ENCODE measurements at places on chromosomes 12 and 14.

DNA sequence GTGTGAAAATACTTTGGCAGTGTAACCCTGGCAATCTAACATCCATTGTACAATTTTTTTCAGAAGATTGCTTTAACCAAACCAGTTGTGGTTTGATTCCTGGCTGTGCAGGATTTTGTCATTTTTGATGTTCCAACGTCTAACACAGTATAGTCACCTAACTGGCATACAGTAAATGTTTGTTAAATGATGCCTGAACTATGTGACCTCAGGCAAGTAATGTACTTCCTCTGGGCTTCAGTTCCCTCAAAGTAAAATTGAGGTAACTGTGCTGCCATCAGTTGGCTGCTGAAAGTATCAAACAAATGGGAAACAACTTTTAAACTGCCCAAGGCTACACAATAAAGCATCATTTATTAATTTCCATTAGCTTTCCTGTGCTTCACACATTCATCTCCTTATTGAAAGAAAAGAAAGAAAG is 4.3 kb downstream of the TM7SF3 start:
- no peak for DNase-seq

- no peak for DNase-seq
Measured at GRCh38 chr14:57479197-57479596, 14.5 kb downstream of the CCDC198 start.

DNA sequence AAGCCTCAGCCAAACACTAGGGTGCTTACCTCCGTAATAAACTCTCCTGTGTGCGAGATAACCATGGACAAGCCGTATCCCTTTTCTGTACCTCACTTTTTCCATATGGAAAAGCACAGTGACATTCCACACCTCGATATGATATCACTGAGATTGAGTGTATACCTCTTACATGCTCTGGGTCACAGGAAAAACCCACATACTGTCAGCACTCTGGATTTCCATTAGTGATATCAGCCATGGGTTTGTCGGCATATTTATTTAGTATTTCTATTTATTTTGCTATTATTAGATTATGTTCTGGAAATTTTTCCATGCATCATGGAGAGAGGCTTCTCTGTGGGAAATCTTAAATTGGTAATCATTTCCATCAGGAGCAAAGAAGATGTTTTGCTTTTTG is 28.0 kb upstream of the DAAM1 start:
- DNase-seq, result no peak

DNA sequence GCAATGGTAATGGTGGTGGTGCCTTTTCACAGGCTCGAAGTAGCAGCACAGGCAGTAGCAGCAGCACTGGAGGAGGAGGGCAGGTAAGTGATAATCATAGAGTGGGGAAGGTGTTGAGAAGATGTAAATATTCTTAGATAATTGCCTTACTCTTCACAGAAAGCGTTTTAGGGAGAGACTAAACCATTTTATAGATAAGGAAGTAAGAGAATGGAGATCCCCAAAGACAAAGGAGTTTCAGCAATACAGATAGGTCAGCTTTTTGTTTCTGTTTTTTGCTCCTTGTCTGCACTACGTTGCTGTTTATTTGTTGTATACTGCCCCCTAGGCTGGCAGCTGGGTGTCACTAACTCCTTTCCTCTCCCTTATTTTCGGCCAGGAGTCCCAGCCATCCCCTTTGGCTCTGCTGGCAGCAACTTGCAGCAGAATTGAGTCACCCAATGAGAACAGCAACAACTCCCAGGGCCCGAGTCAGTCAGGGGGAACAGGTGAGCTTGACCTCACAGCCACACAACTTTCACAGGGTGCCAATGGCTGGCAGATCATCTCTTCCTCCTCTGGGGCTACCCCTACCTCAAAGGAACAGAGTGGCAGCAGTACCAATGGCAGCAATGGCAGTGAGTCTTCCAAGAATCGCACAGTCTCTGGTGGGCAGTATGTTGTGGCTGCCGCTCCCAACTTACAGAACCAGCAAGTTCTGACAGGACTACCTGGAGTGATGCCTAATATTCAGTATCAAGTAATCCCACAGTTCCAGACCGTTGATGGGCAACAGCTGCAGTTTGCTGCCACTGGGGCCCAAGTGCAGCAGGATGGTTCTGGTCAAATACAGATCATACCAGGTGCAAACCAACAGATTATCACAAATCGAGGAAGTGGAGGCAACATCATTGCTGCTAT is 2.0 kb downstream of the SP1 start:
- no peak for DNase-seq

DNA sequence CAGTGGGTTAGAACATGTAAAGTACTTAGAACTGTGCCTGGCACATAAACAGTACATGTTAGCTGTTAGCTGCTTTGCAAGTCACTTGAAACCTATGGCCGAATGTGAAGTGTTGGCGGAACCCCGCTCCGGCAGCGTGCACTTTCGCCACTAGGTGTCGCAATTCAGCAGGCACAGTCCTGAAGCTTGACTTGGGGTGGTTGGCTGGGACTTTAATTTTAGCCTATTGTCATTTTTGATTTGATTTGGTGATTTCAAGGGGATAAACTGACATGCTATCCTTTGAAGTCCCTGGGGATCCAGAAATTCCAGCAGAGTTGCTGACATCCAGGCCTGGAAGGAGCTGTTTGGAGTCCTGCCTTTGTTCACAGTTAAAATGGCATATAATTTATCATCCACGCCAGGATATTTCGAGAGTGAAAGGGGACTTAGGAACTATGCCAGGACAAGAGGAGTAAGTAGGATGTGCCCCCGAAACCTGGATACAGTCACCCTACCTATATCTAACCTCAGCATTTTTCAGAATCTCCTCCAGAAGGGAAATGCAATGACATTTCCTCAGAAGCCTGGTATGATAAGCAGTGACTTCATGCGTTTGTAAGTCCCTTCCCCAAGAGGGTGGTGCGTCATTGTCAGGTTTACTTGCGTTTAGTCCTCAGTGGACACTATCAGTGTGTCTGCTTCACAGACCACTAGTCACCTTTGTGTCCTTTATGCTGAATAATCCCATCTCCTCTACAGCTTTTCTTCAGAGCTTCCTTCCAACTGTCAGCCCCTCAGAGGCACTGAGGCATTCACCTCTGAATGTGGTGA is 3.5 kb upstream of the TSPAN9 start:
- DNase-seq, result peak; percentile 61

GRCh38 chr14:105843444-105844046 is 317.2 kb downstream of the TMEM121 start:
- DNase-seq, result no peak

DNA sequence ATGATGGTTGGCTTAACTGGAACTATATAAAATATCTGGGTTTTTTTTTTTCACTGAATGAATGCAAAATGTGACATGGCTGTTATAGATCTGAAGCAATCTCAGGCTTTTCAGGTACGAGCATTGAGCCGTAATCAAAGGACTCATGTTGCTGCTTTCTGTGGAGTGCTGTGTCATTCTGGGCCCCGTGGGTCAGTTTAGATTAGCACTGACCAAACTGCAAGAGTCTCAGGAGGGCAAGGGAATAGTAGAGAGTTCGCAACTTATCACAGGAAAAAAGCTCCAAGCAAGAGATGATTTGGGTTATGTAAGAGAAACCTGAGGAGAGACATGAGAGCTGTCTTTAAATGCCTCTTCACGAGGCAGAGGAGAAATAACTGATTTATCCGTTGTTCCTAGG is 59.1 kb downstream of the UBR7 start:
- DNase-seq, result no peak

GRCh38 chr12:22196236-22196635 is 138.3 kb downstream of the ST8SIA1 start:
- no peak for DNase-seq

DNA sequence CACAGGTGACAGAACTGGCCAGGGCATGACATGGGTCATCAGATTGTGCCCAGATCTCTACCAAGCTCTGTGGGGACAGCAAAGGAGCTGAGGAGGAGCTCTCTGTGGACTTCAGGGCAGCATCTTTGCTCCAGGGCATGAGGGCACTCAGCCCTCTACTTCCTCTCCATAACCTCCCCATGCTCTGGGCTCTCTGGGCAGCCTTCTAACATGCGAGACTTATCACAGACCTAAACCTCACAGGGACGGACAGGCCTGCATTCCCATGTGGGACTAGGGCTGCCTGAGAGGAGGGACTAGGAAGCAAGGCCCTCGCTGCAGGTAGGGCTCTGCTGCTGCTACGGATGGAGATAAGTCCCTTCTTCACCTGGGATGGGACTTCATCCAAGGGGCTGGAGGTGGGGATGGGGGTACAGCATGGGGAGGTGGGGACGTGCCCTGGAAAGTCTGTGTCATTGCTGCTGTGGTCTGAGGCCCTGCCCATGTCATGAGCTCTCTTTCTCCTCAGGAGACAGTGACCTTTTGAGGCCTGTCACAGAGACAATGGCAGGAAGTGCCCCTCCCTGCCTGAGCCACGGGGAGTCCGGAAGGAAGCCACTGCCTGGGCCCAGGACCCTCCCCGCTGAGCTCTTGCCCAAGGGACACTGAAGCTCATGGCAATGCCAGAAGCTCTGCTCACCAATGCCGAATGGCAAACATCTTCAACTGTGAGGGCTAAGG is 44.1 kb downstream of the PITPNM2 start:
- peak; percentile 42 for DNase-seq

- no peak for DNase-seq
Measured at GRCh38 chr14:73660511-73660910, 15.7 kb downstream of the DNAL1 start.

- no peak for DNase-seq
Measured at GRCh38 chr12:115623764-115624334, 653.6 kb downstream of the MED13L start.

GRCh38 chr12:39112064-39112463 is 206.7 kb upstream of the CPNE8 start:
- no peak for DNase-seq

DNA sequence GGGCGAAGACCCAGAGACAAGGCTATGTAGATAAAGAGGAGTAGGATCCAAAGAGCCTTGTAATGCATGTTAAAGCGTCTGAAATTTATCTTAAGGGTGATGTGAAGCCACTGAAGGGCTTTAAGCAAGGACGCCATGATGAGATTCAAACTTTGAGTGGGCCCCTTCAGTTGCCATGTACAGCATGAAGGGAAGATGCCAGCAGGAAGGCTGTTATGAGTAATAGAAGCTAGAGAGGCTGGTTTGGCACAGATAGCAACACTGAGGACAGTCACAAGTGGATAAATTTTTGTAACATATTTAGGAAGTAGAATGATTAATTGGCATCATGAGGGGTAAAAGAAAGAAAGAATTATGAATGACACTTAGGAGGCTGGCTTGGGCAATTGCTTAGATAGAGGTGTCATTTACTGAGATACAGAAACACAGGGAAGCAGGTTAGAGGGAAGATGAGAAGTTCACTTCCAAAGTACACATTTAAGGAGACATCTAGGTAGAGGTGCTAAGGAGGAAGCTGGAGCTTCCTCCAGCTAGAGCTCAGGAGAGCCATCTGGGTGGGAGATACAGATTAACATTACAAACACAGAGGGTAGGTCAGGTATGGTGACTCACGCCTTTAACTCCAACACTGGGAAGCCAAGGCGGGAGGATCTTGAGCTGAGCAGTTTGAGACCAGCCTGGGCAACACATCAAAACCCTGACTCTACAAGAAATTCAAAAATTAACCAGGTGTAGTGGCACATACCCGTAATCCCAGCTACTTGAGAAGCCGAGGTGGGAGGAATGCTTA is 13.7 kb downstream of the ATG2B start:
- no peak for DNase-seq

GRCh38 chr12:66398931-66399910 is 96.9 kb downstream of the HELB start:
- no peak for DNase-seq

DNA sequence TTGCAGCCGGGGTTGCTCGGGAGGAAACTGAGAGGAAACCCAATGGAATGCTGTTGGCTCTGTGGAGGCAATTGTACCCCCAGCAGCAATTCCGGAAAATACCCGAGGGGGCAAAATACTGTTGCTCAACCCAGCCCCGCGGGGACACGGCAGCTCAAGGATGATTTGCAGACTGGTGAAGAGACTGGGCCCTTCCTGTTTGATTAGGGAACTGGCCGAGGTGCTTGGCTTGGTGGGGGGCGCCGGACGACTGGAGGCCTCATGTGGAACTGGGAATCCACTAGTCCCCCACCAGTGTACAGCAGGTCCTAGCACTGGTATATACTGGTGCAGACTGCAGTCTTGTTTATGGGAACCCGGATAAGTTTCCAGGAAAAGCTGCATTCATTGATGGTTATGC is 10.3 kb upstream of the RNASE12 start:
- DNase-seq, result no peak

DNA sequence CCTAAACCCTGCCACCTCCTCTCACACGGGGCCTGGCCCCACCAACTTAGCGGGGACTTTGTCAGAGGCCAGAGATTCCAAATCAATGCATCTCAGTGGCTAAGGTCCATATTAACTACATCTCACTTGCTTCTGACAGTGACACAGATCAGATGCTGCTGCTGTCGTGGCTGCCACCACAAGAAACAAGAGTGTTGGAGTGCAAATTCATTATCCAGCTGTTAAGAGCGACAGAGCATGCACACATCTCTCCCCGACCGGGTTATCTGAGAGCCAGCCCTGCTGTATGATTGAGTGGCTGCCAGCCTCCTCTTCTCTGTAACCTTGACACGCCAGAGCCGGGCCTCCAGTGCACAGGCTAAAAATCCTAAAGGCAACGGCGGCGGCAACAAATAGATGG is 40.2 kb downstream of the SPRING1 start:
- DNase-seq, result no peak

DNA sequence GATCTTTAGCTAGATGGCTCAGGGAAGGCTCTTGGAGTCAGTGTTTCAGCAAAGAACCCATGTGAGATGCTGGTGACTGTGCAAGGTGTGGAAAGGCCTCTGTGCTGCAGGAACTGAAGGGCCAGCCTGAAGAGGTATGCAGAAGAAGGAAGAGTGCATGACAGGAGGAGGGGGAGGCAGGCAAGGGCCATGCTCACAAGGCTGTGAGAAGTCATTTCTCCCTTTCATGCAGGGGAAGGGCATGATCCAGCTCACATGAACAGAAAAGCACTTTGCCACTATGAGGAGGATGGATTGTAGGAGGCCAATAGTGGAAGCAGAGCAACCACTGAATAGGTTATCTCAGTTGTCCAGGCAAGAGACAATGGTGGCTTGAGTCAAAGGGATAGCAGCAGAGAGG is 83.7 kb downstream of the SSPN start:
- no peak for DNase-seq

GRCh38 chr12:31591380-31591901 is 505 bp upstream of the DENND5B start:
- no peak for DNase-seq

- no peak for DNase-seq
Measured at GRCh38 chr12:31431721-31432240, 105.8 kb upstream of the SINHCAF start.

- no peak for DNase-seq
Measured at GRCh38 chr12:124568431-124569374, 1.3 kb upstream of the NCOR2 start.

DNA sequence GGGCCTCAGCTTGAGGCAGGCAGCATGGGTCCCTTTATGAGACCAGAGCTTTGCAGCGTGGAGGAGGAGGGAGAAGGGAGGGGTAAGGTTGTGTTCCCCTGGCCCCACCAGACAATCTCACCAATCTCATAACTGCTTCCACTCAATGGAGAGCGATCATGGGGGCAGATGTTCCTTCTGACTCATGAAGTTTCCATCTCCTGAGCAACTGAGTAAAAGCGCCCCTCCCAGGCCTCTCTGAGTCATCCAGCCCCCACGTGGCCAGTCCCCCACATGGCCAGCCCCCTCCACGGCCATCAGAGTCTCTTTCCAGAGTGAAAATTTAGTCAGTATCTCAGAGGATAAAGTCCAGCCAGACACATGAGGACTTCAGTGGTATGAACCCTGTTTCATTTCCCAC is 39.2 kb upstream of the PLXNC1 start:
- DNase-seq, result peak; percentile 37
